ENCODE measurements at places on chromosomes 4 and X. TPM values are rescaled to one million over a fixed set of nuclear protein-coding genes. Genes with fewer than 3 reads are reported as not detected.

DNA sequence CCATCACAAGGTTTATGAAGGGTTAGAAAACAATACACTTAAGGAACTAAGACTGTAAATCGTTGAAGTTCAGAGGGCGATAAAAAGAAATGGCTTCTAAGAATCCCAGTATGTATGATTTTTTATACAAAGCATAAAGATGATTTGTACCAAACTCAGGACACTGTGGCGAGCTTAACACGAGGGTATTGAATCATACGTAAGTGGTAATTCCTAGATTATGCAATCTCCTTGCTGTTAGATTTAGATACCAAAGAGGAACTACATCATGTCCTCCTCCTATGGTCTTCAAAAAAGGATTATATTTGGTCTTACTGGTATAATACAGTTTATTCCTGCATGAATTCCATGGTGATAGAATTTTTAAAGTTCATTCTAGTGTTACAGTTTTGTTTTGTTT lies 23.9 kb downstream of the NFKB1 start:
- DNase-seq: no peak

- no peak for DNase-seq
These were observed 376.9 kb downstream of the PPP4R3C start for GRCh38 chrX:27086237-27086636.

DNA sequence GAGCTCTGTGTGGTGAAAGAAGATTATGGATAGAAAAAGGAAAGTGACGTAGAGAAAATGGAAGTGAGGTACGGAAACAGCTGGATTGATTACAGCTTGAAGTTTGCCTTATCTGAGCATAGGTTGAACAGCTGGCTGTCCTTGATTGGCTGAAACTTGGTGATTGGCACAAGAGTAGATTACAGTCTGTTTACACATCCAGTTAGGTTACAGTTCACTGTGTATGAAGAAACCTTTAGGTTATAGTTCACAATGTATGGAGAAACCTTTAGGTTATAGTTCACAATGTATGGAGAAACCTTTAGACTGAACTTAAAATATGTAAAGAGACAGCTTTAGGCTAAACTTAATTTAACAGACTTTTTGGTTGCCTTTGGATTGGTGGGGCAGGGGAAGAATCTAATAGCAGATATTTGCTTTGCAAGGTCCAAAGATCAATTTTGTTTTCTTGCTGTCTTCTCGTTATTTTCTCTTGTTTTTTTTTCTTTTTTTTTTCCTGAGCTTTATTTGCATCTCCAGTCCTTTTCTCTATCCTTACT lies 15.6 kb upstream of the ART3 start:
- no peak for DNase-seq

DNA sequence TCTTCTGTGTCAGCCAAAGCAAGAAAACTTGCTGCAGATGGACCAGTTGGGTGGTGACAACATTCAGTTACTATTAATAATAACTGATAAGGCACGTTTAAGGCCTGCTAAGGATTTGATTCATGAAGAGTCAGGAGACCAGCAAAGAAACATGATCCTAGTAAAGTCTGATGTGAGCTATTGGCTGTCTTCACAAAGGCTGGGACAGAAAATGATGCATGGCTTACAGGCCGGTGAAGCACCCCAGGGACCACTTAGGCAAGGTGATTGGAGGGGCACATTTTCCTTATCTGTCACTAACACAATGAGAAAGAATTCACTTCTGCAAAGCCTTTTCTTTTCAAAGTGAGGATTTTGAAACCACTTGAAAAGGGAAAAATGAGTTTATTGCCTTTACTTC lies 65.4 kb upstream of the TRPC3 start:
- no peak for DNase-seq

GRCh38 chrX:131987252-131987651 lies 35.9 kb upstream of the STK26 start:
- DNase-seq: no peak

GRCh38 chr4:163556177-163556576 lies 61.7 kb downstream of the TMA16 start:
- DNase-seq: no peak

DNA sequence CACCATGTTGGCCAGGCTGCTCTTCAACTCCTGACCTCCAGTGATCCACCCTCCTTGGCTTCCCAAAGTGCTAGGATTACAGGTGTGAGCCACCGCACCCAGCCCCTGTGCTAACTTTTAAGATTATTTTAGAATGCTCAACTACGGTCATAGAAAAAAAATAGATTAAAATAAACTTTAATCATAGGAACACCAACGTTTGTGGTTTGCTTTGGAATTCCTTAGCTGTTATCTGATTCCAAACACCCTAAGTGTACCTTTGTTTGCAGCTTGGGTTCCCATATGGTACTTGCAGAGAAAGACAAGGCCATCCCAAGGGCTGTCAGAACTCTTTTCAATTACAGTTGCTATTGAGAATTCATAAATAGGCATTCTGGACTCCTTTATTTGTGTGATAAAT lies 90.1 kb upstream of the EFHC2 start:
- DNase-seq: no peak

DNA sequence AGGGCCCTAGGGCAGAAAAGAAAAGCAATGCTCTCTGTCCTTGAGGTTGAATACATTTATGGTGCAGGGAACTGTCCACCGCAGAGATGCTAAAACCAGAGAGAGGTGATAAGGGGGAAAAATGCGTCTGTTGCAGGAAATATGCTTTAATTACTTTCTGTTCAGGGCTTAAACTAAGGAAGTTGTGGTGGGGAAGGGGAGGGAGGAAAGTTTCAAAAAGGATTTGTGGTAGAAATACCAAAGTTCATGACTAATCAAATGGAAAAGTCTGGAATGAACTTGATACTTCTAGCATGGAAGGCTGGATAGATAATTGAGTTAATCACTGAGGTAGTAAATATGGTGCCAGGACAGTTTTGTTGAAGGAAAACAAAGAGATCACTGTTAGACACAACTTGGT lies 99.0 kb downstream of the ASB9 start:
- DNase-seq: no peak

DNA sequence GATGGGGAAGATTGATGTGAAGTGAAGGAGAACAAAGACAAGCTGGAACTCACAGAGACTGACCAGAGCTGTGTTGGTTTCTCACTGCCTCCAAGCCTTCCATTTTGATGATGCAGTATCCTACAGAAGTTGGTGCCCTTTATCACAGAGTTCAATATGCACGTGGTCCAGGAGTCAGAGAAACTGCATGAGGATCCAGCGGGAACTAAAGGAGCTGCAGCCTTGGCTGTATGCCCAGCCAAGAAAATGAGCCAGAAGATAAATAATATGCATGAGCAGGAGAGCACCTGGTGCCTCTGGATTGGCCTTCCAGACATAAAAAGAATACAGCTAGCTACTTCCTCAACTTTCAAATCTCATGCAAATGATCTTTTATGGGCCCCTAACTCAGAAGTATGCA lies 44.3 kb upstream of the DCLK2 start:
- DNase-seq: no peak

DNA sequence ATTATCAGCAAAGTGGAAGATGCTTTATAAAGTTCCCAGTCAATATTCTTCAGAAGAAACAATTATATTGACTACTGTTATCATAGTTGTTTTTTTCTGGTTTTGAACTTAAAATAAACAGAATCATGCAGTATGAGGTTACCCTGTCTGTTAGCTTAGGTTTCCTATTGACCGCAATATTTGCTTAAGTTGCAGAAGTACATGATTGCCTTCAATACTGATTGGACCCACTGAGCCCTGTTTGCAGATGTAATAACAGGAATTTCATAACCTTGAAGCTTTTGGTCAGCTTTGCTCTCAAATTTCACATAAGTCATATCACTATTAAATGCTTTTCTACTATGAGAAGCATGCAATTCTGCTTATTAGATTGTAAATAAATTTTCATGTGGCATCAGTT lies 229.1 kb upstream of the FSTL5 start:
- no peak for DNase-seq

DNA sequence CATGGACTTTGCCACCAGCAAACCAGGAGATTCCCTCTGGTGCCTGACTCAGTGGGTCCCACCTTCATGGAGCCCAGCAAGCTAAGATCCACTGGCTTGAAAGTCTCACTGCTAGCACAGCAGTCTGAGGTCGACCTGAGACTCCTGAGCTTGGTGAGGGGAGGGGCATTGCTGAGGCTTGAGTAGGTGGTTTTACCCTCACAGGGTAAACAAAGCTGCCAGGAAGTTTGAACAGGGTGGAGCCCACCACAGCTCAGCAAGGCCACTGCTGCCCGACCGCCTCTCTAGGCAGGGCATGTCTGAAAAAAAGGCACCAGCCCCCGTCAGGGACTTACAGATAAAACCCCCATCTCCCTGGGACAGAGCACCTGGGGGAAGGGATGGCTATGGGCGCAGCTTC lies 28.1 kb downstream of the FAM9A start:
- no peak for DNase-seq

DNA sequence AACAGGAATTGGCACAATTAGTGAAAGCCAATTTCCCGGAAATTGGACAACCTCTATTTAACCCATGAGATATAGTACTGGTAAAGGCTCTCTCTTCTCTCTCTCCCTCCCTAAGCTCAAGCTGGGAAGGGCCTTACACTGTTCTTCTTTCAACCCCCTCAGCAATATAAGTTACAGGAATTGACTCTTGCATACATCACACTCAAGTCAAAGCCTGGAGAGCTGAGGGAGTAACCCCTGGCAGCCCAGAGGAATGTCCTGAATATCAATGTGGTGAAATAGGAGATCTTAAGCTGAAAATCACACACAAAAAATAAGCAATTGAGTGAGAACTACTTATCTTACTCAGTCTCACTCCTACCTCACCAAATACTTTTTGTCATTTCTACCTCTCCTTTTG lies 186.9 kb upstream of the SPOCK3 start:
- DNase-seq: no peak

DNA sequence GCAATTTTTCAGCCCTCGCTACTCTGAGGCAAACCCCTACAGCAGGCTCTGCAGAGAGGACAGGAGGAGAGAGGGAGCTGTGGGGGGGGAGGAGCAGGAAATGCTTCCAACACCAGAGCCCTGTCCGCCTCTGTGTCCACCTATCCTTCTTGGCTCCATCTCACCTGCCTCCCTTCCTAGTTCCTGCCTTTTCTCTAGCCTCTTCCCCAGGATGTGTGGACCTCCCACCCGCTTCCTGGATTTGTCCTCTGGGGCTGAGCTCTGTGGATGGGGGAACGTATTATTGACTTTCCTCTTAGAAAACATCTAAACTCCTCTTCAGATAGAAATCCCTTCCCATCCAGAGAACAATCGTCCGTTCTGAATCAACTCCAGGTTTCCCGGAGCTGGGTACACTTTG lies 14.4 kb downstream of the ASMT start:
- DNase-seq: no peak

DNA sequence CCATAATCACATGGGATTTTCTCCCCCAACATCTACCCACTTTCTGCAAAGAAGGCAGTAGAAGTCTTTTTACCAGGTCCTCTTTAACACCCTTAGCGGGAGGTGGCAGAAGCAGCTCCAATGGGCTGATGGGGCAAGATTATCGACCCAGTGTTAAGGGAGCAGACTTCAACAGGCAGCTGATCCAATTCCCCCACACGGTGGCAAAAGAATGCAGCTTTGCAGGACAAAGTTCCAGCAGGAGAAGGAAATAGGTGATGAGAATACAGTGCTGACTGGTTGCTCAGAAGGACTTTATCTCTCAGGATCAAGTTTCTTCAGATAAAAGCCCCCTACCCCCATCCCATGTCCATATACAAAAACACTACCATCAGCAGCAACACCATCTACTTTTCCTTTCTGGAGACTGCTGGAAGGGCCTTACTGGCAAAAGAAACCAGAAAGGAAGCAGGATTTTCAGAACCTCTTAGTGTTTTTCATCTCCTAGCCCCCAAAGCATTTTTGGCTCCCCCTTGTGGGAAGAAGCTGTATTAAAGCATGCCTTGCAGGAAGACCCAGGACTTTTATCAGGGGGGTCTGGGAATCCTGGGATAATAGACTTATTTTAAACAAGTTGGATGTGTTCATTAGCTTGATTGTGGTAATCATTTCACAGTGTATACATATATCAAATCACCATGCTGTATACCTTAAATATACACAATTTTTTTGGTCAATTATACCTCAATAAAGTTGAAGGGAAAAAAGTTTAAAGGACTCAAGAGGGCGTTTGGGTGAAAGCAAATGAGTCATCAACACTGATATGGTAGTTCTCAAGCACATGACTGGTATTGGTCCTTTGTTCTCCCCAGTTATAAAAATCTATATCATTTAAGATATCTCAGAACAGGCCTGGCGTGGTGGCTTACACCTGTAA lies 146.4 kb downstream of the GPC3 start:
- peak; percentile 5 for DNase-seq

GRCh38 chr4:4658052-4658451 lies 116.2 kb upstream of the STX18 start:
- DNase-seq: no peak

GRCh38 chr4:22502895-22503814 lies 12.7 kb downstream of the ADGRA3 start:
- DNase-seq: no peak

DNA sequence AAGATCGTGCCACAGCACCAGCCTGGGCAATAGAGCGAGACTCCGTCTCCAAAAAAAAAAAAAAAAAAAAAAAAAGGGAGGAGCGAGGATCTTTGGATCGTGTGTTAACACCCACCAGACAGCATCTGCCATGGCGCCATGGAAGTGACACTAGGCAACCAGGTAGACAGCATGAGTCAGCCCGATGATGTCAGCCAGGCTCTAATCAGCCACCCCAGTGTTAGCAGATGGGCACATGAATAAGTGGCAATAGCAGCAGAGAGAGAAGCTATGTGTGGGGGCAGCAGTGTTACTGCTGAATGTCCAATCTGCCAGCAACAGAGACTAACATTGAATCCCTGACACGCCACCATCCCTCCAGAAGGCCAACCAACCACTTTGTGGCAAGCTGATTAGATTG lies 6.6 kb downstream of the SYN1 start:
- no peak for DNase-seq

GRCh38 chr4:134935320-134935719 lies 733.7 kb upstream of the PABPC4L start:
- no peak for DNase-seq

Gene PABPC1L2B
- not detected for total RNA-seq

Gene H2AZ1
- total RNA-seq: 450 TPM

Gene RNF4
- total RNA-seq: 55.0 TPM

Gene SCML1
- total RNA-seq: 7.0 TPM

Gene PHOX2B
- not detected for total RNA-seq

Gene PPEF1
- not detected for total RNA-seq

Gene P2RY10
- not detected for total RNA-seq

Gene SHROOM2
- 0.72 TPM for total RNA-seq

Gene UGT2A1
- total RNA-seq: not detected

Gene GPR143
- not detected for total RNA-seq

Gene GAB1
- 2.8 TPM for total RNA-seq

Gene CXCL1
- total RNA-seq: 12.8 TPM

Gene JCHAIN
- 0.36 TPM for total RNA-seq

Gene INPP4B
- 4.5 TPM for total RNA-seq

Measured in Panc1 (cell line).